ENCODE measurements at places on chromosomes 5 and 9.

- DNase-seq = no peak
Measured at GRCh38 chr5:15902066-15902465, 277.5 kb downstream of the MARCHF11 start.

DNA sequence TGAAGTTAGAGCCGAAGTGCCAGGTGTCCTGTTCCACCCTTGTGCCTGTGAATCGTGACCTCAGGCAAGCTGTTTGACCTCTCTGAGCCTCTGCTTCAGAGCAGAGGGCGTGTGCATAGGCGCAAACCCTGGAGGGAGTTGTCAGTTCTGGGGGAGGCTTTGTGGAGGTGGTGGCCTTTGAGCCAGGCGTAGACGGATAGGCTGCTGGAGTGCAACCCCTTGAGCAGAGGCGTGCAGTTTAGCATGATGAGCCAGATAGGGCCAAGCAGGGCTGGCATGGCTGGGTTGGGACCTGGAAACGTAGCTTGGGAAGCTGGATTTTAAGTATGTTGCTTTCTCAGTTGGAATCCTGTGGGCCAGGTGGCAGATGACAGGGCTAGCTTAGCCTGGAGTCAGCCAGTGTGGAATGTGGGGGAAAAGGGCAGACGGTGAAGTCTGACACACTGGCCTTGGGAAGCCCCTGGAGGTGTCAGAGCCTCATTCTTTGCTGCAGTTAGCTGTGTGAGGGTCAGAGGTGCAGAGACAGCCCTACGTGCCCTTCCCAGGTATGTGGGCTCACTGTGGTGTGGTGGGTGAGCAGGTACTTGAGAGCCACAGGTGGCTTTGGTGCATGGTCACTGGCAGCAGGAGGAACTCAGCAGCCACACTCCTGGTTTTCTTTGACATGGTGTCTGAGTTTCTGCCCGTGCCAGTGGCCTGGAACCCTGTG, 93.4 kb downstream of the DAB2IP start:
- peak; percentile 70 for DNase-seq

DNA sequence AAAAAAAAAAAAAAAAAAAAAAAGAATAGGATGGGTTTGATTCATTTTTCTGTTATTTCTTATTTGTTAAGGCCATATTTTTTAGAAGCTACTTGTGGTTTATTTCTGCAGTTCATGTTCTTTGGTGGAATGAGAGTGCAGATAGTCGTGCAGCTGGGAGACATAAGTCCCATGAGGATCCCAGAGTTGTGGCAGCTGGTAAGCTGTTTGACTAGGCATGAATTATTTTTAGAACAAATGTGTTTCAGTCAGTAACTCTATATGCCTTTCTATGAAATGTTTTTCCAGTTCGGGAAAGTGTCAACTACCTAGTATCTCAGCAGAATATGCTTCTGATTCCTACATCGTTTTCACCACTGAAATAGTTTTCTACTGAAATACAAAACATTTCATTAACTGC, 5.0 kb upstream of the NIPSNAP3B start:
- DNase-seq = no peak

DNA sequence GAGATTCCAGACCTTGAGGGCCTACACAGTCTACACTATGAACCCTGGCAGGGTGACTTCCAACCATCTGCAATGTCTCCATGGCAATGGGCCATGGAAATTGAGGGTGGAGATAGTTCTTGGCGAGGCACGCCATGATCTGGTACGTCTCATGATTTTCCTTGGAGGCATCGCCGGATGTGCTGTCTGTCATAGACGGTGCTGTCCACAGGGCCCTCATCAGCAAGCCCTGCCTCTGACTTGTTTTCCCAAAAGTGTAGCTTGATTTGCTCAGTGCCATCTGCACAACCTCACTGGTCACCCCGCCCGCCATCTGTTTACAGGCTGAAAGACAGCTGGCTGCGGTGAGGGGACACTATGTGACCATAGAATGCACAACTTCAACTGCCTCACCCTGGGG, 73.5 kb downstream of the BOD1 start:
- DNase-seq = no peak

- DNase-seq = no peak
Measured at GRCh38 chr9:114694719-114695269, 12.8 kb upstream of the TEX48 start.

GRCh38 chr5:40288800-40289485, 390.8 kb upstream of the PTGER4 start:
- no peak for DNase-seq

- no peak for DNase-seq
Measured at GRCh38 chr9:114284316-114285060, 38.4 kb upstream of the ORM1 start.

- DNase-seq = no peak
Measured at GRCh38 chr5:35306716-35307365, 76.6 kb upstream of the PRLR start.

DNA sequence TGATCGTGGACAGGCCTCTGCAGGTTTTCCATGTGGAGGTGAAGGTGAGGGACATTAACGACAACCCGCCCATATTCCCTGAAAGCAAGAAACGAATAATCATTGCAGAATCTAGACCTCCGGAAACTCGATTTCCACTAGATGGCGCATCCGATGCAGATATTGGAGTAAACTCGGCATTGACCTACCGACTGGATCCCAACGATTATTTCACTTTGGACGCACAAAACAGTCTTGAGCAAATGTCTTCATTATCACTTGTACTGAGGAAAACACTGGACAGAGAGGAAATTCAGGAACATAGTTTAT, 621 bp downstream of the PCDHA13 start:
- no peak for DNase-seq

- no peak for DNase-seq
Measured at GRCh38 chr9:16321461-16322119, 548.9 kb downstream of the BNC2 start.

GRCh38 chr5:4212981-4213819, 617.6 kb downstream of the IRX1 start:
- no peak for DNase-seq

- no peak for DNase-seq
Measured at GRCh38 chr9:70488793-70489105, 74.3 kb upstream of the KLF9 start.

DNA sequence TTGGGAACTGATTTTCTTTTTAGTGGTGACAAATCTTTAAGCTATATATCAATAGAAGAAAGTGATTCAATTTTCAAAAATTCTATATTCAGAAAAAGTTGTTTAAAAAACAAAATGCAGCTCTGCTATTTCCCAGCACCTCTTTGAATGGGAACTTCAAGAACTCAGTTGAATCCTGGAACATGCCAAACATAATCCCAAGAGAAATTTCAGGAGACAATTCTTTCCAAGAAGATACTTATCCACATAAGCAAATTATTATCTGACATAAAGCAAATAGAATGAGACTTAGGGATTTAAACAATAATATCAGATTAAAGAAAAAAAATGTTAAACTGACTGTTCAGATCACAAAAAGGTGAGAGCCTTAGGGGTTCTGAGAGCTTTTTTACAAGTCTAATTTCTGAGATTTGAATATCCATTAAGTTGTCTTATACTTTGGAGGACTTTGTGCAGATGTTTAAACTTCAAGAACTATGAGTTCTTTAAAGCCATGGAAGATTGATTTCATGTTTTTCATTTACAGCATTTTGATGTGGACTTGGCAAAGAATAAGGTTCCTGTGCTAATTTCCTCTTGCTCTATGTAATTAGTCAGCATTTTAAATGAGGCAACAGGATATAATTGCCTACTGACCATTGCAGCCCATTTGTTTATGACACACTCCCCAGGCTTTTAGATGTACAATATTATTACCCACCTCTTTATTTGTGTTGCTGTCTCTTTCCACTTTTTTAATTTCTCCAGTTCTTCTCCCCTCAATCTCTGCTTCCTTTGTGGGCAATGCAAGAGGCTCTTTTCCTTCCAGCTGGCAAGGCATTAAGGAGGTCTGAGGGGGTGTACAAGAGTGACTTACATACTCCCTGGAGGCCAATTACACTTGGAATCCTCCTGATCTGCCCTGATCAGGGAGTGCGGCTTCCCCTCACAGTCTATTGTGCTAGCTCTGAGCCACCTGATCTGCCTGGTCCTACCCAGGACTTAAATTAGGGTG, 419.1 kb downstream of the NR2F1-AS1 start:
- DNase-seq = no peak

GRCh38 chr9:127491516-127491915, 40.2 kb downstream of the LRSAM1 start:
- no peak for DNase-seq

DNA sequence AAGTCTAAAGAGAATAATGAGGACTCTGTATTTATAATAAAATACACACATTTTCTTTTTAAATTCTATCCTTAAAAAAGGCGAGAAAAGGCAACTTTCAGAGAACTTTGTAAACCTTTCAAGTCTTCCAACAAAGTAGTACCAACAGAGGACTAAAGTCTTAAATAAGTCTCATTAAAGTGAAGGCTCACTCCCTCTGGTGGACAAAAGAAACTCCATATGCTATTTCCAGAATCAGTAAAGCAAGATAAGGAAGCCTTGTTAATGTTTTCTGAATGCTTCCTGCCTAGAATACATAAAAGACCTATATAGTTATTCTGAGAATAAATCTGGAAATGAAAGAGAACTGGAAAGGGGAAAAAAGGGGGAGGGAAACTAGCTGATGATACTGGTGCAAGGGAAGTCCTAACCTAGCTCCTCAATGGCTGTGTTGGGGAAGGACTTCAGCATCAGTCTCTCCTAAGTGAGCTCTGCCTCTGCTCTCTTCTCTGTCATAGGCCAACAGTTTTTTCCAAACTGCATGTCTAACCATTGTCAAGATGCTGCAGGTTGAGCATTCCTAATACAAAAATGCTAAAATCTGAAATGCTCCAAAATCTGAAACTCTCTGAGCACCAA, 7.2 kb downstream of the HMGCS1 start:
- DNase-seq = peak; percentile 91

DNA sequence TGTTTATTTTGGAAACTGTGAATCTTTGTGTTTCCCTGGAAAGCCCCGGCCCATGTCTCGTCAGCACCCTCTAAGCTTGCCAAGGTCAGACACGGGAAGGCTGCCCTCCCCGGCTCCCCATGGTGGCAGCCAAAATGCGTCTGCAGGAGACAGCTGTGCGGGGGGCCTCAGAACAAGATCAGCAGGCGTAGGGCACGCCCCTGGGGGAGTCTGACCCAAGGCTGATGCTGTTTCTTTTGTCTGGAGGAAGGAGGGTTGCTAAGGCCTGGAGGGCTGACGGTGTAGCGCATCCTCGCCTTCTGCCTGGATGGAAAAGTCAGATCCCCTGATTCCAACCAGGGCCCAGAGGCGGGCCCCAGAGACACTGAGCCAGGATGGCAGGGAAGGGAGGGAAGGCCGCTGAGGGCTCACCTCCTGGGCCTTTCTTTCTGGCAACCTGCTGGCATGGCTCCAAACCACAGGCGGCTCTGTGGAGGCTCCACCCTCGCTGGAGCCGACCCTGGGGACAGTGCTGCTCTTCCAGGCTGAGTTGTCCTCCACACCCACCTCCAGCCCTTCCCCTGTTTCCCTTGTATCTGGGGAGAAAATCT, 57.2 kb downstream of the OLFM1 start:
- peak; percentile 39 for DNase-seq

DNA sequence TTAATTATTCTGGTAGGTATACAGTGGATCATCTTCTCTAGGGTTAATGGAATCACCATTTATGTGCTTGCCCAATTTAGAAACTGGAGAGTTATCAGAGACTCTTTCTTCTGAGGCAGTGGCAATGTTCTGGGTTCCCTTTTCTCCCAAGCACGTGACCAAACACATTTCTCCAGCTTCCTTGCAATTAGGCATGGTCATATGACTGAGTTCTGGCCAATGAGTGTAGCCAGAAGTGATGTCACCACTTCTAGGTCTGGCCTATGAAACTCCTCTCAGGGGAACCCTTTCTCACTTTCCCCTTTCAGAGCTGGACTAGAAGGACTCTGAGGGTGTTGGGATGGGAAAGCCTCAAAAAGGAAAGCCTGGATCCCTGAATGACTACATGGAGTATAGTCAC, 172.0 kb downstream of the NSG2 start:
- no peak for DNase-seq

DNA sequence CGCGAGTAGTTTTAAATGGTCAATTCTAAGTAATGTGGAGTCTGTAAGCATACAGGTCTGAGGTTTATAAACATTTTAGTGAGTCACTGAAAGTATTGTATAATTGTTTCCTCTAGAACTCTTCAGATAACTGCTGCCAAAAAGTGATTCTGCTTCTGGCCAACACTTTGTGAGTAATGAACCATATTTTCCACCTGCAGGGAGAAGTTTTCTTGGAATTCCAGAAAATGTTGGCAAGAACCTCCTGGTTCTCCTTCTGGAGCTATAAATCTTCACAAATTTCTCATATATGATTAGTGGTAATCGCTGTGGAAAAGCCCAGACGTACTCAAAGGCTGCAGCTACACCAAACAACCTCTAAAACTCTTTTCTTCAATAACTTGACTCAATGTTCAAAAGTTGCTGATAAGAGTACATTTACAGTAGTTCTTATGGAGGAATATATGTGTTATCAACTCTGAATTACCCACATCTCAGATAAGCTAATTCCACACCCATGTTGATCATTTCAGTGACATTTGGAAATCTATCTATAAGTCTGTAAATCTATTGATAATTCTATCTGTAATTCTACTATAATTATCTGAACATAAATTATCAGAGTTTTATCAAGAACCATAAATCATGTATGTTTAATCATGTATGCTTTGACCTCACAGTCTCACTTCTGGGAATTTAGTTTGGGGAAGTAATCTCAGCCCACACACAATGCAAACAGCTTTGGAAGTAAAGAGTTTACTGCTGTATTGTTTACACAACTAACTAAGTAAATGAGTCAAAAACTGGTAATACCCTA, 74.1 kb downstream of the FNBP1 start:
- DNase-seq = peak; percentile 20

- peak; percentile 50 for DNase-seq
Measured at GRCh38 chr5:79236362-79236969, 535 bp downstream of the JMY start.

DNA sequence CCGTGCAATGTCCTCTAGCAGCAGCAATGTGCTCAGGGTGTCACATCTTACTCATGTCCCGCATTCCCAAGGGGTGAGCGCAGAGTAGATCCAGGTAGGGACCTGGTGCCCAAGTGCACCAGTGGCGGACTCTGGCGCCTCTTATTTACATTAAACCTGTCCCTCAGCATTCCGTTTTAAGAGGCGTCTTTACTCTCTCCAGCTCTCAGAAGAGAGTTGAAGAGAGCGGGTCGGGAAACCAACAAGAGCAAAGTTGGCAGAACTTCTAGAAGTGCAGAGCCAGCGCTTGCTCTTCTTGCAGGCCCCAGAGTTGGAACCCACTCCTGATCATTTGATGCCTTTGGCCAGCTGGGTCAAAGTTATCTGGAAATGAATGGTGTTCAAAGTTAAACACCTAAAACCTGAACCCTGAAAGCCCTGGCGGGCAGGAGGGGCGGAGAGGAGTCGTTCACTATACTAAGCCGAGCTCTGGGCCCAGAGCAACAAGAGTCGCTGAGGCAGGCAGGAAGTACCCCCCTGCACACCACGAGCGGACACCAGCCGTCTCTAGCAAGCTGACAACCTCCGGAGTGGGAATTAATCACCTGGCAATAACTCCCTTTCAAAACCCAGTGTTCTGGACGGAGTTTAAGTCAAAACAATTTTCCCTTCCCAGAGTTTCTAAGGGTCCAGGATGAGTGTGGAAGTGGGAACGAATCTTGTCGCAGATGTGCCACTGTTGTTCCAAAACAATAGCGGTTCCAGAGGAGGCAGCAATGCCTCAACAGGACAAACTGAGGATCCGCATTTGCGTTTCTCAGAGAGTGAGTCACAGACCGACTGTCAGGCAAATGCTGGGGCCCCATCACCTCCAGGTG, 122.8 kb downstream of the TMEM161B start:
- DNase-seq = no peak

Data from hematopoietic multipotent progenitor cell treated with erythropoietin and hydrocortisone succinate and interleukin-3 and kit ligand, for 6 days (in vitro differentiated cells).